Fibroblast of villous mesenchyme (primary cell): ENCODE measurements at places on chromosomes 7 and 10. TPM values are rescaled to one million over a fixed set of nuclear protein-coding genes. Genes with fewer than 3 reads are reported as not detected.
A peak's percentile ranks its signal among the peaks of the same experiment; 100 is the strongest.

SPDYE16 gene
- total RNA-seq: not detected in 2 replicates

LBX1 gene
- not detected in 2 replicates for total RNA-seq

AMPH gene
- total RNA-seq: 0.86 and 0.97 TPM in 2 replicates

FANK1 gene
- 2.9 and 3.0 TPM in 2 replicates for total RNA-seq

PGAM1 gene
- 378 and 443 TPM in 2 replicates for total RNA-seq

CTAGE6 gene
- 0.32 and 0.43 TPM in 2 replicates for total RNA-seq

DNA sequence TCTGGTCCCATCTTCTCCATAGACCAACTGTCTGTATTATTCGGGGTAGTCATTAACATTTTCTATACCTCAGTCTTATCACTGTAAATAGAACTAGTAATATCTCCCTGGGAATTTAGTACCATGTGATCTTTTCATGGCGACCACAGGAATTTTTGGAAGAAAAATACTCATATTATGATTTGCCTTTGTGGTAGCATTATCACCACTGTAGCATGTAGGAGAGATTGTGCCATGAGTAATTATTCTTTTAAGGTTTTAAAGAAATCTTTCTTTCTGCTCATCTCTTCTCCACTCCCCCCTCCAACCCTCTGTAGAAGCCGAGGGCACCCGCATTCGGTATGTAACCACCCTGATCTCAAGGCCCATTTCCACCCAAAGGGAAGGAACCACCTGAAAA lies 25.0 kb downstream of the ZNF365 start:
- peak; percentile 42 for DNase-seq

DNA sequence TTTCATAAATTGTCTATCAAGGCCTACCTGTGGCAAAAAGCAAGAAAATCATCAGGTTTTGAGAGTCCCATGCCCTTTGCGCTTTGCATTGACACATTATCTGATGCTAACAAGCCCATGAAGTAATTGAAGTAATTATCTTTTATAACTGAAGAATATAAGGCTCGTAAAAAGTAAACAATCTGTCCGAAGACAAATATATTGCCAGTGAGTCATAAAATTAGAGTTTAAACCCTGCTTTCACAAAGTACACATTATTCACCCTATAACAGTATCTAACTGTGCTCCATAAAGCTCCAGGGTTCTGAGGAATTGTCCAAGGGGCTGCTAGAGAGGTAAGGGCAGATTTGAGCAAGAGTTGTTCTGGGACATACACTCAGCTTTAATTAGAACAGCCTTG lies 102.3 kb upstream of the PPP1R3A start:
- DNase-seq: peak; percentile 2

DNA sequence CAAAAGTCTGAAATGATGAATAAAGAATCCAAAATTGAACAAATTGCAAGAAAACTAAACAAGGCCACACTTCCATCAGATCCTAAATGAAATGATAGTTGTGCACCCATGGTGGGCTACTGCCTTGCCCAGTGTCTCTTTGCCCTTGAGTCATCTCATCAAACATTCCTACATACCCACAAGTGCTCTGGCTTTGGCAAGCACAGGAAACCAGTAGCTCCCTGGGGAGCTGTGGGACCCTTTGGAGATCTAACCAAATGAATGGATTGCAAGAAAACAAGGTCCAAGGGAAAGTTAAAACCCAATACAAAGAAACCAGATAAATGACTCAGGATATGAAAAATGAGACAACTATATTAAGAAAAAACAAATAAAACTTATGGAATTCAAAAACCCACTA lies 129.8 kb upstream of the TMEM229A start:
- DNase-seq: no peak
